SW 1271 (cell line): ENCODE measurements at places on chromosomes 2 and 18.

GRCh38 chr2:149747456-149747855 is 159.9 kb upstream of the MMADHC start:
- DNase-seq = no peak

DNA sequence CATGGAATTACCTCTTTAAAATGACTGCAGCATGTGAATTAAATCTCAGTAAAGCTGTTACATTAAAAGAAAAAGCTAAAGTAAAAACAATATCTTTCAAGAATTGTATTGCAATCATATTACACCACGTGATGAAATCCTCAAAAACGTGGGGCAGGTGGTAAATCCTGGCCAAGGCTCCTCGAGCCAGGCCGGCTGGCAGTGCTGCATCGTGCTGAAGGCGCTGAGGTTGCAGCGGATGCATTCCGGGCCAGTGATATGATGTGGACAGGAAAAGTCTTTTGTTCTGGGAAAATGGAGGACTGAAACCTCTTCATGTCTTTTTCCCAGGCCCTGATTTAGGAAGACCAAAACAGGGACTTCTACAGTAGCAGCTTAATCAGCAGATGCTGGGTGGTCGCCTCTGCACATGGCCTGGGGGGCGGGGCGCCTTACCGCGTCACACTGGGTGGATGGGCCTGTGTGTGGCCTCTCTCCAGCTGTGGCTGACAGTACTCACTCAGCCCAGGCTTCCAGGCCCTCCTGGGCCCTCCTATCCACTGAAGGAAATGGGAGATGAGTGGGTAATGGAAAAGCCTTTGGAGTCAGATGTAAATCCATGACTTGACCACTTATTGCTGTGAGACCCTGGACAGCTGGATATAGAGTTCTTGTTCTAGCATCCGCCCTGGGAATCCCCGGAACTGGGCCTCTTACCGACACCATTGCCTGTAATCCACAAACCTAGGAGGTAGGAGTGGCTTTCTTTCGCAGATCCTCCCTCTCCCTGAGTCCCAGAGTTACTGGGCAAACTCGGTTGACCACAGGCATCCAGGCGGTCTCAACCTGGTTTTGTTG is 45.1 kb downstream of the PROC start:
- DNase-seq = no peak

- no peak for DNase-seq
These were observed 79.7 kb downstream of the STRN start for GRCh38 chr2:36886664-36887063.

DNA sequence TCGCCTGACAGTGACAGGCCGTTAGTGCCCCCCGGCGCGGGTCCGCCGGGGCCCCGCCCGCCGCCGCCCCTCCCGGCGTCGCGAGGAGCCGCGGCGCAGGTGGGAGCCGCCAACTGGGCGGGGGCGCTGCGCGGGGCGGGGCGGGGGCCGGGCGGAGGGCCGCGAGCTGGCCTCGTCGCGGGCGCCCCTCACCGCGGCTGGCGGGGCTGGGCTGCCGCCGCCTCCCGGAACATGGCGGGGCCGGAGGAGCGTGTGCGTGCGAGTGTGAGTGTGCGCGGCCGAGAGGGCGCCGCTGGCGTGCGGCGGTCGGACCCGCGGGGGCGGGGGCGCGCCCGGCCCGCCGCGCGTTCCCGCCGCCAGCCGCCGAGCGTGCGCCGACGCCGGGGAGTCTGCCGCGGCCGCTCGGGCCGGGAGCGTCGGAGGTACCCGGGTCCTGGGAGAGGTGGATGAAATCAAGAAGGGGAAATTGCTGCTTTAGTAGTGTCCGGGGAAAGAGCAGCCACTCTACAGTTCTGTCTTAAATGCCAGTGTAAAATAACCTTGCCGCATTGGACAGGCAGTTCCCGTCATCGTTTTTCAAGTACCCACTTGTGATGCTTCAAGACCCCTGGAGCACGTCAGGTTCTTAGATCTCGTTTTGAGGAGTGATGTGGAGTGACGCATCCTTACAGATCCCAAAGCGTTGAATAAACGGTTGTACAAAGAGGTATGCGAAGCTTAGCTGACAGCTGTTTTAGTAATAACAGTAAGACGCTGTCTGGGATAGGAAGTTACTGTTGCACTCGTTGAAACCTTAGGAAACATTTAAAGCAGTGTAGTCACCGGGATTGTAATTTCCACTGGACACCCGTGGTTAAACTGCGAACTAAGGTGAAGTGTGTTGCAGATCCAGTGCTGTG is 836 bp downstream of the ANKRD12 start:
- DNase-seq = peak; percentile 31

DNA sequence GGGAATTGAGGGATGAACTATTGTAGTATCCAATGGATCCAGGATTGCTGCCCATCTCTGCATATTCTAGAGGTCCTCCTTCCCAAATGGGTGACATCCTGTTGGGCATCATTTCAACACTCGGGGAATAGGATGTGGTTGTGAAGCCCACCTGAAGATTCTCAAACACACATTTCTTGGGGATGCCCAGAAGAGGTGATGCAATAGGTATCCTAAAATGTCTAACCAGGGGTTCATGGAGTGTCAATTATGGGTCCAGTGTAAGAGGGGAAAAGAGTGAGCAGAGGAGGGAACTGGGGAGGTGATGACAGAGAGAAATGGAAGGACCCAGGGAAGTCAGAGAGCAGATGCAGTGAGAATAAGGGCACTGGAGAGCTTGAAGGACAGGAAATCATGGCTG is 52.1 kb downstream of the POLE4 start:
- no peak for DNase-seq

GRCh38 chr2:51454177-51454576 is 422.2 kb upstream of the NRXN1 start:
- DNase-seq = no peak

DNA sequence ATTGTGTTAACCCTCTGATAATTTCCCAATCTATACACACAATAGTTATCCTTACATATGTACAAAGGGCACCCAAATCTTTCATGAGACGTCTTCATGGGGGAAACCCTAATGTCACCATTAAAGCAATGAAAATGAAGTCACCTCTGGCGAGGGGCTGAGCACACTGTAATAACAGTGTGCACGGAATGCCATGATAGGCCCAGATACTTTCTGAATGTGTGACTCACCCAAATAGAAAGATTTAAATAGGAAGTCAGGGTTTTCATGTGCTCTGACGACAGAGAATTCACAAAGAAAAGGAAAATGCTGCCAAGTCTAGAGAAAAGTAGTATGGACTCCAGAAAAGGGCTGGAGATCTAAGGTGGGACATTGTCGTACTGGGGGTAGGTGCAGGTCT is 128.3 kb downstream of the SATB2 start:
- no peak for DNase-seq

DNA sequence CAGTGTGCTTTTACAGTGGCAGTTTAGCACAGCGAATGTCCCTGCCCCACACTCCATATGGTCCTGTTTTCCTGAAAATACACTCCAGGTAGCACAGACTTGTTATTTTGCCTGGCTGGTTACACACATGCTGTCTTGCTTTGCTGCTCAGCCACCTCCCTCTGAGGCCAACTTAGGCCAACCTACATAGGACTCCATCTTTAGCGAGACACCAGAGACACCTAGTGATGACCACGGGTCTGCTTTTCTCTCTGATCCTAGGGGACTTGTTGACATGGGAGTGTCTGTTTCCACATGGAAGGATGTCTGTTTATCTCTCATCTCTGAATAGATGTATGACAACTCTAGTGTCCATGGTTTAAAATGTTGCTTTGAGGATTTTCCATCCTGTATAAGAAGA is 43.3 kb downstream of the PLEKHB2 start:
- no peak for DNase-seq

GRCh38 chr18:10536280-10536679 is 10.5 kb downstream of the NAPG start:
- no peak for DNase-seq

DNA sequence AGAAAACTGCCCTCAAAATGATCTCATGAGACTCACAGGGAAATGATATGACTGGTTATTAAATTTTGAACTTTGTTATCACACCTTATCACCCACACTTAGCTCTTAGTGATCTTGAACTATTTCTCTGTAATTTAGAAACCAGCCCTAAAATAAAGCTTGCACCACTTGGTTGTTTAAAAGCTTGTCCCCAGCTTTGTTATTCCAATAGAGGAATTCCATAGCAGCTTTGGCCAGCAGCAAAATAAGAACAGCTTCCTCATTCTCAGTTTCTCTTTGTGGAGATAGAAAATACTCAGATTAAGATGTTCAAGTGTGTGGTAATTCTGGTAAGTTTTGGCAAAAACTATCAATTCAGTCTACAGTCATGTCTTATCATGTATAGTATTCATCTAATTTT is 54.4 kb upstream of the CCDC68 start:
- DNase-seq = no peak

DNA sequence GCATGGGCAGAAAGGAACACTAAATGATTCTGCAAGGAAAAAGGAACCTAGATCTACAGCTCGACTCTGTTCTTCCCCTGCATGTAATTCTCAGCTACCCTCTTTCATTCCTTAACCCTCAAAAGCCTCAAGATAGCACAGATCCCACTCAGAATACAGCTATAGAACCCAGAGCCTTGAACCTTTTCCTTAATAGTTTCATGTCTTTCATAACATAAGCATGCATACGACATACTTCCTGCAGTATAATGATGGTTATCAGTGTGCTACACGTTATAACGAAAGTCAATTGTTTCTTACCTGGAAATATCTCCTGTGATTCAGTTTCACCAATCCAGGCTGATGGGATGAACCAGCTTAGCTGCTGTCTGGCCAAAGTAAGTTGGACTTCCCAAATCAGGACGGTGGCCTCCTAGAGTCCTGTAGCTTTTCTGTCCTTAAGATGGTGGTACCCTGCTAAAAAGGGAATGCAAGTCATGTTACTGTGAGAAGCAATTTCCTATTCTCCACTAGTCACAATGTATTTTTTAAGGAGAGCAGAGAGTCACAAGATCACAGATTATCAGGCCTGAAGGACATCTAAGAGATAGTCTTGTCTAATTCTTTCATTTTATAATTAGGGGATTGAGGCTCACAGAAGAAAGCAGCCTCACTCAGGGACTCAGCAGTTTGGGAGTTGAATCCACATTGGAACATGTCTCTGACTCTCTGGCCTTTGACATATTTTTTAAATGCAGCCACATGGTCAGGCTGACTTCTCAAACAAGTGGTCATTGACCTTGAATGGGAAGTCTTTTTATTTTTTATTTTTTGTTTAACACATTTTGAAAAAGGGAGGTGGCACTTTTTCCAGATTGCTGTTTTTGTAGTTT is 41.8 kb downstream of the CYRIA start:
- no peak for DNase-seq

DNA sequence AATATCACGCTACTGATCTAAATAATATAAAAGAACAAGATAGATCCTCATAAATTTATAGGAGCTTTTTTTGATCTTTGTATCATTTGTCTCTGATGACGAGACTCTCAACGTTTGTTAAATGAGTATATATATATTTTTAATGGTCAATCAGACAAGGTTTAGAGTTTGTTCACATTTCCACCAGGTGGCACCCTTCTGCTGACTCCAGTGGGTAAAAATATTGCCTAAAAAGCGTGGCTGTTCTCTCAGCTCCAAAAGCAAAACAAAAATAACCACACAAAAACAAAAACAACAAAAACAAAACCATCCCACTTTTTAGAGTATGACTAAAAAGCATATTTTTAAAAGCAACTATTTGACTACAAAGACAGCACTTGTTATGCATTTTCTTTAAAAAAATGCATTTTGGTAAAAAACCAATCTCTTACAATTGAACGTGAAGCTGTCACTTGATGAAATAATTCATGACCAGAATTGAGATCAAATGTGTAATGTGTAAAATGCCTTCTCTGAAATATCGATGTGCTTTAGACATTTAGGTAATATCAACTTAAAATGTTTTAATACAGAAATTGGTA is 723.2 kb downstream of the DPP10 start:
- DNase-seq = peak; percentile 2

- DNase-seq = peak; percentile 79
These were observed 125.3 kb downstream of the ANTXR1 start for GRCh38 chr2:69138247-69138772.

DNA sequence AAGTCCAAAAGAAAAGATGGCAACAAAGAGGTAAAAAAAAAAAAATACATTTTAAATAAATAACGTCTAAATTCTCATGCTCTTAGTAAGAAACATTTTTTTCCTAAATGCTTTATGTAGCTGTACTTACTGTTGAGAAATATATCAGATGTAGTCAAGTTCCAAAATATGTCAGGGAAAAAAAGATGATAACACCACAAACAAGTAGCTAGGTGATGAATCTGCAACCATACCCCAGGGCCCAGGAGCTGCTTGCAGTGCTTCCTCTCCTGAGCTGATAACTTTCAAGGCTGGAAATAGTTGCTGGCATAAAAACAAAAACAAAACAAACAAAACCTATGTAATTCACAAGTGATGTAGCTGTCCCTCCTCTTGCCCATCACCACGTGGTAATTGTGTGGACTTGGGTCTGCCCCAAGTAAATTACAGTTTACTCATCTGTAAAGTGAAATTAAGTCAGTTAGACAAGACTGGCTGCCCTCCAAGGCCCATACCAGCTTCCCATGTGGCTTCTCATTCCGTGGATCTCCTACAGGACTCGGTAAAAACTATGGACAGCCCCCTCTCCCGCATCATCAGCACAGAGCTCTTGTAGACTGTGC is 82.6 kb downstream of the SP100 start:
- DNase-seq = no peak

DNA sequence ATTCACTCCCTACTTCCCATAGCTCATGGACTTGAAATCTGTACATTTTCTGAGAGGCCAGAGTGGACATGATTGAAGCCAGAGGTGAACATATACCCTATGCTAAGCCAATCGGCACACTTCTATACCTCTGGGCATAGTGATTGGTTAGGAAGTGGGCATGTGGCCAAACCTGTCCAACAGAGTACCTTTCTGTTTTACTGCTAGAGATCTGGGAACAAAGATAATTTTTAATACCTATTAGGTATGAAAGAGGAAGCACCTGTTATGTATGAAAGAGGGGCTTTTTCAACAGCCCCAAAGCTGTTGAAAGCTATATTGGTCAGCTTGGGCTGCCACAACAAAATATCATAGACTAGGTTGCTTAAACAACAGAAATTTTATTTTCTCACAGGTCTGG is 27.7 kb downstream of the METTL8 start:
- DNase-seq = no peak

- no peak for DNase-seq
These were observed 124.2 kb downstream of the SH3RF3 start for GRCh38 chr2:109253217-109253616.

- no peak for DNase-seq
These were observed 566.9 kb downstream of the BCL11A start for GRCh38 chr2:59986511-59986910.

GRCh38 chr2:155665704-155666103 is 666.8 kb downstream of the NR4A2 start:
- no peak for DNase-seq

DNA sequence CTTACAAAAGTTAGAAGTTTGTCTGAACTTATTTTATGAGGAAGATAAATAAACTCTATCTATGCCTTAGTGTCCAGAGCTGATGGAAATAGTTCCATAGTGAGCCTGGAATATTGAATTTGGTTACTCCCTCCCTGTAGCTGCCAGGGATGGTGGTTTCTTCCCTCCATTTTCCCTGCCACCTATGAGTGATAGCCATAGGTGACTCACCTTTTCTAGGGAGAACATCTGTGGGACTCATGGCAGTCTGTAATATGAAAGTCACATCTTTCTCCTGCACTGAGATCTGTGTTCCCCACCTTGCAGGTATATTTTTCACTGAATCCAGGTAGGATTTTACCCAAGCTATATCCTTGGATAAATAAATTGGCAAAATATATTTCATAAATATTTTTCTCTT is 148.8 kb downstream of the TPGS2 start:
- no peak for DNase-seq

GRCh38 chr2:41989501-41990180 is 58.2 kb upstream of the PKDCC start:
- DNase-seq = no peak
